ENCODE measurements at places on chromosomes 2 and 18.

DNA sequence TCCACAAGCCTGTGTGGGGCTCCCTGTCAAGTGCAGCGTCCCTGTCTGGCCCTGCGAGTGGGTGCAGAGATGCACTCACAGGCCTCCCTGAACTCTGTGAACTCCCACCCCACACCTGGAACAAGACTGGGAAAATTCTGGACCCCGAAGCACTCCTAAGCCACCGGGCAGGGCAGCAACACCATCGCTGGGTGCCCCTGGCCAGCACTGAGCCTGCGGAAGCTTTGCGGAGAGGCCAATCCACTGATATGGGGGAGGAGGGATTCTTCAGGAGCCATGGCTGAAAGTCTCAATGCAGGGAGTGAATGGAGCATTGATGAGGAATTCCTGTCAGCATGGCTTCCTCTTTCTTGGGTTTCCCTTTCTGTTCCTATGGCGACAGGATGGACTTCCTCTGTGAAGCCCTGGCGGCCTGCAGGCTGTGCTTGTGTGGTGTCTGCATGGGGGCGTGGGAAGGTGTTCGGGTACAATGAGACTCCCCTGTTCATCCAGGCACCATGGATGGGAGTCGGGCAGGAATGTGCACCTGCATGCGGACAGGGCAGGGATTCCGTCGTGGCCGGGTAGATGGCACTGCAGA, 15.1 kb downstream of the TRIB2 start:
- DNase-seq = no peak

DNA sequence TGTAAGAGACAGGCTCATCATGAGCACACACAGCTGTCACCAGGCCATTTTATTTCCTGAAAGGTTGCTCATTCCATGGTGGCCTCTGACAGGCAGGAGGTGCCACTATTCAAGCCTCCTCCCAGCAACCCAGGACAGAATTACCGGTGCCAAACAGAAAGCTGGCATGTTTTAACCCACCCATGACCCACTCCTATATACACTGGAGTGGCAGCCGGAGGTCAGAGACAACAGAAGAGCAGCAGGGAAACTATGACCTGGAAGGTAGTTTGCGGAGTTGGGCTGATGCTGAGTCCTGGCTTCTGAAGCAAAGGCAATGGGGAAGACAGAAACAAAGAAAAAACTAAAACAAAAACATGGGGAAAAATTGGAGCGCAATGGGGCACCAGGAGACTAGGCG, 2.3 kb downstream of the RFTN2 start:
- no peak for DNase-seq

GRCh38 chr2:177239932-177240630, 24.4 kb downstream of the NFE2L2 start:
- no peak for DNase-seq

GRCh38 chr2:203705178-203705577, 1.3 kb upstream of the CD28 start:
- no peak for DNase-seq

DNA sequence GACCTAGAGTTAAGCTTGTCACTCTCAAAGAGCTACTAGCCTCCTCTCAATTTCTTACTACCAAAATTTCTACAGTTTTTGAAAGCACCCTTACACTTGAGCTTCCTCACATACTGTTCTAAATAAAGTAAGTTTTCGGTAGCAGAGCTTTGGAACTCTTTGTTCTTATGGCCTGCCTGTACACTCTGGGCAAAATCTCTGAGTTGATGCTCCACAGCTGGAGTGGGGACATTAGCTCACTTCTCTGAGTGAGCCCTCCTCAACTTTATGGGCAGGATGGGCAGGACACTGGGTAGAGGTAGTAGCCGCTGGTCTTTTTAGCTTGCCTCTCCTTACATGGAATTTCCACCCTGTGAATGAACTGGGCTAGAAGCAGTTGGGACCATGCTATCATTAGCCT, 127.8 kb downstream of the FAM210A start:
- DNase-seq = no peak

DNA sequence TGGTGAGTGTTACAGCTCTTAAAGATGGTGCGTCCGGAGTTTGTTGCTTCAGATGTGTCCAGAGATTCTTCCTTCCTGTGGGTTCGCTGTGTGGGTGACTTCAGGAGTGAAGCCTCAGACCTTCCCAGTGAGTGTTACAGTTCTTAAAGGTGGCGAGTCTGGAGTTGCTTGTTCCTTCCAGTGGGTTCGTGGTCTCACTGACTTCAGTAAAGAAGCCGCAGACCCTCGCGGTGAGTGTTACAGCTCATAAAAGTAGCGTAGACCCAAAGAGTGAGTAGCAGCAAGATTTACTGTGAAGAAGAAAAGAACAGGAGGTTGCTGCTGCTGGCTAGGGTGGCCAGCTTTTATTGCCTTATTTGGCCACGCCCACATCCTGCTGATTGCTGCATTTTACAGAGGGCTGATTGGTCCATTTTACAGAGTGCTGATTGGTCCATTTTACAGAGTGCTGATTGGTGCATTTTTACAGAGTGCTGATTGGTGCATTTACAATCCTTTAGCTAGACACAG, 34.0 kb upstream of the SPTBN1 start:
- DNase-seq = no peak

DNA sequence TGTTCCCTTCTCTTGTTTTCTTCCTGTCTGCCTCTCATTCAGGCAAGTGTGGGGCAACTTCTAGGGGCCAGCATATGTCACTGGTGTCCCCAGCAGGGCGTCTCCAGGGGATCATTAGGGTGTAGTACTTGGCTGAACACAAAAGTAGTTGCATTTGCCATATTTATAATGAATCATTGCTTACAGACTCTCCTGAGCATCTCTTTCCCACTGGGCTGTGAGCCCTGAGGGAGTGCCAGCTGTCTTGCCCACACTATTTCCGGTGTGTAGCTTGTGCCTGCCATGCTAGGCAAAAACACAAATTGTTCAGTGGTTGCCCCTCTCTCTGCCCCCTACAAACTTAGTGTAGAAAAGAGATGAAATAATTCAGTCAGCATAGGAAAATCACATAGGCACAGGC, 40.8 kb upstream of the SCLY start:
- DNase-seq = no peak

DNA sequence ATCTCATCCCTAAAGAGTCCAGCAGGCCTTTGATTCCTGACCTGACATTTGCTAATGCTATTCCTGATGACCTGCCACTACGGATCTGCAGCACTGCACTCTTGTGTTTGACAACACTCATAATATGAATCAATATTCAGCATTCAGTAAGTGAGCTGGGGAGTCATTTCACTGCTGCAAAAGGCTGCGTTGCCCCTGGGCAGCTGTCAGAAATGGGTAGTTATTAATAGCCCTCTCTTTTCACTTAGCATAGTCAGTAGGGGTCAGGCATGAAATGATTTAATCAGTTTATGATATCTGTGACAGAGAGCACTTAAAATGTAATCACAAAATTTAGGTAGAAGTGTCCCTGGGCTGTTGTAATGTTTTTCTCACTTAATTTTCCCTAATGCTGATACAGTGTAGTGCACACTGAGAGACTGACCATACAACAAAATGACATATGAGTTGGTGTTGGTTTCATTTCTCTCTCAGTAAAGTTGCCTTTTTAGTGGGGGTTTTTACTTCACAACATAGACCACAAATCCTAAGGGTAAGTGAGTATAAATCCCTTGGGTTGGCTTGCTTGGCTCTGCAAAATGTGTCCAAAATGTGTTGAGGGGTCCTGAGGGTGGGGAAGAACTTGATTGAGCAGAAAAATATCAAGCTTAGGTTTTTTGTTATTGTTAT, 184.8 kb downstream of the CAMKMT start:
- no peak for DNase-seq

DNA sequence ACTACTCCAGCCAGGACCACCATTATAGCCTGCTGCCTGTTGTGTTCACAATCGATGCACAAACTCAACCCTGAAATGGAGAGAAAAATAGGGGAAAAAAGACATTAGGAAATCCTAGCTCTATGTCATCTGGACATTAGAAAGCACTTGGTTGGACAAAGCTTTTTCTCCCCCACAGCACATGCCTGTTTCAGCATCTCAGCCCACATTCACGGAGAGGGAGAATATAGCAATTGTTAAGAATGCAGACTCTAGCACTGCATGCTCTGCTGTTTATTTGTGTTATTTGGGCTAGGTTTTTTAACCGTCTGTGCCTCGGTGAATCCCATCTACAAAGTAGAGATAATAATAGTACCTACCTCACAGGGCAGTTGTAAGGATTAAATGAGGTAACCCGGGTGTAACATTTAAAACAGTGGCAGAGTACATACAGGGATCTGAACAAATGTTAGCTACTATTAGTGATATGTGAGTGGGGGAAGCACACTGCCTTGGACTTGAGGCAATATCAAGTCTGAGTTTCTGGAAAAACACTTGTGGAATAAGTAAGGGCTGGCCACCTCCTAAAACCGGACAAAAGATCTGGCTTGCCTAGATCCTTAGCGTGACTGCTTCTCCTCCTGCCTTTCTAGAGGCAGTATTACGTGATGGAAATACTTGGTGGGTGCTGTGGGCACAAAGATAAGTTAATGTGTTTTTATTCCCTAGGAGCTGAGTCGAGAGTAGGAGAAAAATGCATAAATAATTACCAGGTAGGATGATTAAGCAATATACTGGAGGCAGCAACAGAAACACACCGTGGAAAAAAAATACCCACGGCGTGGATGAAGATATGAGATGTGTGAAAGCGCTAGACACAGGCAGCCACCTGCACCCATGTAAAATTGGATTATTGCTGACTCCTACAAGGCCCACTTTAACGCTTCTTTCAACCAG, 1.0 kb upstream of the PPP1CB start:
- DNase-seq = peak; percentile 24

DNA sequence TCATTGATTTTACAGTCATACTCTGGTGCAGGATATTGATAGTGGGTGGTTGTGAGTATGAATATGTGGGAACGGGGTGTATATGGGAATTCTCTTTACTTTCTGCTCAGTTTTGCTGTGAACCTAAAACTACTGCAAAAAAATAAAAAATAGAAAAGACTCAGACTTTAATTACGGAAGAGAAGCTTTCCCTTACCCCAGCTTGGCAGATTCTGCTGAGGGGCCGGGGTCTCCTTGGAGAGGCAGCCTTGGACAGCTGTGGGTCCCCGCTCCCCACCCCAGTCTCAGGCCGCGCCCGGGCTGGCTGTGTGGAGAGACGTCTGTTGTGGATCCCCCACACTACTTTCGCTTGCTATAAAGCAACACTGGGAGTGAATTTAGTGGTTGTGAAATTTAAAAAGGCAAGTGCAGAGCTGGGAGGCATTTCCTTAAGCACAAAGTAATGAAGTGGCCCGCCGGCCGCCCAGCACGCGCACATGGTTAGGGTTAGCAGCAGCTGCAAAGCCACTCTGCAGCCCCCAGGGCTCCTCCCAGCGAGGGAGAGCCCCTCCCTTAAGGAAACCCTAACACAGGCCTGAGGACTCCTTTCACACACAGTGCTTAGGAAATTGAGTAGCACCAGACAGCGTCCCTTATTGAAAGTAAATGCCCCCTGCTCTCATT, 102.4 kb downstream of the DDX1 start:
- DNase-seq = no peak

DNA sequence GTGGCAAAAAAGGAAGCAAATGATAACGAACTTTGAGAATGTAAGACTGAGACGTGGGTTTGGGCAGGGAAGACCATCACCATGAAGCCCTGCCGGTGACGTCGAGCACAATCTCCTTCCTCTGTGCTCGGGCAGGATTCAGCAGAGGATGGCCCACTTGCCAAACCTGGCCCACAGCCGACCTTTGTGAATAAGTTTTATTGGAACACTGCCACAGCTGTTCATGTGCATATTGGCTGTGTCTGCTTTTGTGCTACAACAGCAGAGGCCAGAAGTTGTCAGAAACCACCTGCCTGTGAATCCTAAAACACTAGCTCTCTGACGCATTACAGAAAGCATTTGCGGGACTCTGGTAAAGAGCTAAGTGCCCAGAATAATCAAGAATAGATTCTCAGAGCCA, 223.9 kb downstream of the MYT1L start:
- DNase-seq = no peak

DNA sequence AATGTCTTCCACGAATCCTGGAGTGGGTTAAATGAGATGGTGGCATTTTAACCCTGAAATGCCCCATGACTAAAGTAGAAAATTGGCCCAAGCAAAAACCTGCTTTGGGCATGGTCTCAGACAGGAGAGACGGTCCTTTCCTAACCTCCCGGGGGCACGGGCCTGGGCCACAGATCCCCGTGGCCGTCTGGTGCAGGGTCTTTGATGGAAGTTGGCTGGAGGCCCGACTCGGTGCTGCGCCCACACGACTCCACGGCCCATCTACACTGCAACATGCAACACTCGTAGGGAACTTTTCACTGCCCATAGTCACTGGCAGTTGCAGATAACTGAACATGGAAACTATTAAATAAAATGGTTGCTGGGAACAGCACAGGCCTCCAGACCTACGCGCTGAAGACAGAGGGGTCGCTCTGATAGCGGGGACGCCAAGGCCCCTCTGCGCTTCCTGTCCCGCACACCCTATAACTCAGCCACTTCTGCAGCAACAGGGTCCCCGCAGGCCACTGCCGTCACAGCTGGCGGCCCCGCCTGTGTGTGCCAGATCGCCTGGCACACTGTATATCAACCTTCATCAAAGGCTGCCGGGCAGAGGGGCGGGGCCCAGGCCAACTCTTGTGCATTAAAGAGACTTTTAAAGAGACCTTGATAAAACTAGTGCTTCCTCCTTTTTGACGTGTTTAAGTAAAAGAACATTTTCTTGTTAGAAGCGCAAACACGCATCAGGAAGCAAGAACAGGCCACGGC, 214.1 kb downstream of the TWIST2 start:
- DNase-seq = no peak

DNA sequence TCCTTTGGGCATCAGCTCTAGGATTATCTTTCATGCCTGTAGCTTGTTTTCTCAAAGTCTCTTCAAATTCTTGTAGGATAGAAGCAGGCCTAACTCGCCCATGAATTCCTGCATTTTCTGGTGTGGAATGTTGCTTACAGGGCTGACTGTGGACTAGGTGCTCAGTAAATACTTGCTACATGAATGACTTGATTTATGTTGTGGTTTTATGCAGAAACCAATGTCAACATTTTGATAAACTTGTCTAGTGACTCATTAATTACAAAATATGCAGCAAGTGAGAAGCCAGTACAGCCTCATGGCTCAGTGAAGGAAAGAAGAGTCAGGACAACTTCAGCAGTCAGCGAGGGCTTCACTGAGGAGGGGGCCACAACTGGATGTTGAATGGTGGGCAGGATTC, 110.6 kb upstream of the SIX2 start:
- no peak for DNase-seq

DNA sequence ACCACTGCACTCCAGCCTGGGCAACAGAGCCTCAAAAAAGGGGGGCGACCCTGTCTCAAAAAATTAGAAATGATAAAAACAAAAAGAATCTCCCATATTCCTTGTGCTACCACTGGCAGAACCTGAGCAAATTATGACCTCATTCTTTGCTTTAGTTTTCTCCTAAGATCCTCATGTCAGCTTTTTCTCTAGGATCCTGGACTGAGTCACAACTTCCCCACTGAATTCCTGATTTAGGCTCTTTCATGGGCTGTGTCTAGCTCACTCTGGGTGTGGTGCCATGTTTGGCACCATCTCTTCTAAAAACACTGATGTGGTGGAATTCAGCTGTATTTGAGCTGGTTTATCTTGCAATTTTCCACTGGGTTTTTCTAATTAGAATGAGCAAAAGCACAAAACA, 37.1 kb downstream of the EXOC6B start:
- DNase-seq = no peak

GRCh38 chr2:101619191-101619591, 78.3 kb upstream of the MAP4K4 start:
- no peak for DNase-seq

GRCh38 chr2:216606551-216607276, 26.5 kb upstream of the IGFBP2 start:
- DNase-seq = no peak

Measured in D341Med (cell line).